Upper lobe of left lung (tissue), 6 donors: ENCODE measurements at places on chromosomes 7 and 10.

DNA sequence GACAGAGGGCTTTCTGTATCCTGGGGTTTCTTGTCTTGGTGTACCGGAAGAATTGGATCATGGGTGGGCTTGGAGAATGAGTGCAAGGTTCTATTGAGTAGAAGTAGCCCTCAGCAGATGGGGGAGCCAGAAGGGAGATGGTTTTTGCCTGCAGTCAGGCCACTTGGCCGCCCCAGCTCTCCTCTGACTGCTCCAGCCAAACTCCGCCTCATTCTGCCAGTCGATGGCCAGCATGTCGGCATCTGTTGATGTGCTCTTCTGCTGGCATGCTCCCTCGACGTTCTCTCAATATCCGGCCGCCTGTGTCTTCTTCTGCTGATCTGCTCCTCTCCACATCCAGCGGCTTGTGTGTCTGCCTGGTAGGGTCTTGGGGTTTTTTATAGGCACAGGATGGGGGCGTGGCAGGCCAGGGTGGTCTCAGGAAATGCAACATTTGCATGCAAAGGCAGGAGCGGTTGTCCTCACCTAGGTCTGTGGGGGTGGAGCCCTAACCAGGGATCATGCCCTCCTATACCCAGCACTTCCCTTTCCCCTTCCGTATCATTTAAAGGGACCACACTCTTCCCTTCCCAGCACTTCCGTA lies 40.2 kb upstream of the TNS3 start:
- DNase-seq, result no peak

DNA sequence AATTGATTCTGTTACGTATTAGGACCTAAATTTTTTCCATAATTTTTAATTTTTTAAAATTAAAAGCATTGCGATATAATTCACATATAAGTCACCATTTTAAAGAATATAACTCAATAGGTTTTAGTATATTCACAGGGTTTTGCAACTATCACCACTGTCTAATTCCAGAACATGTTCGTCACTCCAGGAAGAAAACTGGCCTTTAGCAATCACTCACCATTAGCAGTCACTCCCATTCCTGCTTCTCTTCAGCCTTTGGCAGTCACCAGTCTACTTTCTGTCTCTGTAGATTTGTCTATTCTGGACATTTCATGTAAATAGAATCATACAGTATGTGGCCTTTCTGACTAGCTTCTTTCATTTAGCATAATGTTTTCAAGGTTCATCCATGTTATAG lies 176.5 kb downstream of the EXOC4 start:
- no peak for DNase-seq

DNA sequence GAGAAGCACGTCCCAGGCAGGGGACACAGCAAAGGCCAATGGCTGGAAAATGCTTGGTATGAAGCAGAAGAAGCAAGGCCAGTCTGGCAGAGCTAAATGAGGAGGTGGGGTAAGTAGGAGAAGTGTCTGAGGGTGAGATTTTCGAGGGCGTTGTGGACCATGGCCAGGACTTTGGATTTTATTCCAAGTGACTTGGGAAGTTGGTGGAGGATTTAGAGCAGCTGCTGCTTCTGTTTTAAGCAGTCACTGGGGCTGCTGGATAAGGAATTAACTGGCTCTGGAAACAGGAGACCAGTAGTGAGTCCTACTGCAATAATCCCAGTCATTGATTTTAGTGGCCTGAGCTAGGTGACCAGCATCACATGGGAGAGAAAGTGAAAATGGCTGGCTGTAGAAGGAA lies 67.6 kb upstream of the GSDME start:
- DNase-seq, result no peak

- DNase-seq, result no peak
Observed at GRCh38 chr10:94232711-94233383, 129.9 kb downstream of the NOC3L start.

GRCh38 chr7:157603716-157604115 lies 266.9 kb downstream of the DNAJB6 start:
- no peak for DNase-seq

DNA sequence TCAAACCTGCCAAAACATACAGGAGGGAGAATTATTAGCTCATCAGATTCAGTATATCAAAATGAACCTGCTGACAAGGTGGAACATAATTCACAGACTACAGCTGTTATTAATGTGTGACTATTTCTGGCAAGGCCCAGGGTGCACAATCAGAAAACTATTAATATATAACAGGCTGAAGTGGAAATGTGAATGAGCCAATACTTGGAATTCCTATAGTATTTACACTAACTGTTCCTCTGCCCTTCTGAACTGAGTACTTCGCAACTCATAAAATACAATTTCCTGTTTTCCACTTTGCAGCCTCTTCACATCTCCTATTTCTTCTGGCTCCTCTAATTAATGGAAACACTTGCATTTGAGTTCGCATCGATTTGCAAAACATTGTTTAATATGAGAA lies 330.8 kb downstream of the DPP6 start:
- DNase-seq, result no peak

- DNase-seq, result no peak
Observed at GRCh38 chr7:149285603-149286002, 23.6 kb downstream of the ZNF783 start.

DNA sequence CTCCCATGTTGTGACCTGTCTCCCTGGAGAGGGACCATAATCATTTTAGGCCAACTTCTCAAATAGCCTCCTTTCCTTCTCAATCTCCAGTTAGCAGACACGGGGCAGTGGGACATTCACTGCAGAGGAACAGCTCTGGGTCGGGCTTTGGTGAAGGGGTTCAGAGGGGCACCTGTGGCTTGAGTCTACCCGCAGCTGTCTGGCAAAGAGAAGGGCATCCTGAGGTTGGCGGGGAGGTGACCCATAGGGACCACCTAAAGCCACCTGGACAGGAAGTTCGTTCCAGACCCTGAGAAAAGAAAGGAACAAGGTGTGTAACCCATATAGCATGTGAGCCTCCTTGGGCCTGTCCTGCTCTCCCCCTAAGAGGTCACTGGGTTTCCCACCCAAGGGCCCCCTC lies 155.0 kb downstream of the OAT start:
- DNase-seq, result no peak
